ENCODE measurements at places on chromosomes 7 and 10.

GRCh38 chr10:117653170-117653515 is 110.6 kb downstream of the EMX2 start:
- ATAC-seq = peak; percentile 98

- ATAC-seq = no peak
These were observed 17.8 kb upstream of the C1GALT1 start for GRCh38 chr7:7164591-7164990.

- peak; percentile 13 for ATAC-seq
These were observed 34.1 kb downstream of the ZRANB1 start for GRCh38 chr10:124975977-124976514.

DNA sequence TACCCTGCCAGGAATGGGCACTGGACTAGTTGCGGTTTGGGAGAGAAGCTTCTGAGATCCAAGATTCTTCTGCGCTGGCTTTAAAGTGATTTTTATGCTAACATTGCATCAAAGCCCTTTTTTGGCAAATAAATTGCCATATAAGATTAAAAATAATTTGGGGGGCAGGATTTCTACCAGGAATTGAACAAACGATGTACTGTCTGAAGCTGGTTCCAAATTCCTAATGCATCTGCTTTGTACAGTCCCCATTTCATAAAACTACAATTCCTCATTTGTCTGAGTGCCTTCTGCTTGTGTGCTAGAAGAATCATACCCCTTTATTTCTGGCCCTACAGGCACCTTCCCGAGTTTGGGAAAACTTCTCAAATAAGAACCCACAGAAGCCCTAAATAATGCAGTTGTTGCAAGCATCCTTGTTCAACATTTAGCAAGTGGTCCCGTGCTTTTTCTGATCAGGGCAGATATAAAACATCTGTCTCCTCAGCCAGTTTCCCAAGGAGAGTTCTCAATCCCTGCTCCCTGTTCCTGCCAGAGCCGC is 349.7 kb downstream of the PTEN start:
- no peak for ATAC-seq

GRCh38 chr7:155972247-155972646 is 160.0 kb upstream of the SHH start:
- ATAC-seq = peak; percentile 53

GRCh38 chr10:52215745-52216361 is 98.2 kb upstream of the DKK1 start:
- peak; percentile 75 for ATAC-seq

DNA sequence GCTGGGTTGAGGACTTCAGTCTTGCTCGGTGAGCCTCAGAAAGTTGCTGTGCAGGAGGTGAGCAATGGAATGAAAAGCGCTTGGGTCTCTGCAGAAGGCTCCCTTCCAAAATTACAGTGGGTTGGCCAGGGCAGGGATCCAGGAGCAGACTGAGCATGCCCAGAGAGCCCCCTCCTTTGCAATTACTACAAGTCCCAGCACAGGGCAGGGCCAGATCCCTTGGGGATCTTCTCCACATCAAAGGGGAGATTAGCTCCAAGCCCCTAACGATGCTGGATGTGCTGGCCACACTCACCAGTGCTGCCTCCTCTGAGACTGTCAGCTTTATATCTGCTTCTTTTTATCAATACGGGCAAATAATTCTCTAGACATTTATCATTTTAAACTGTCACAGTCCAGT is 337.5 kb downstream of the RPS24 start:
- ATAC-seq = no peak

- ATAC-seq = peak; percentile 97
These were observed 11.0 kb downstream of the MPP7 start for GRCh38 chr10:28291881-28292297.

- no peak for ATAC-seq
These were observed 98.9 kb downstream of the WDR11 start for GRCh38 chr10:120950051-120950561.

GRCh38 chr10:74213571-74214162 is 62.6 kb downstream of the ADK start:
- no peak for ATAC-seq

DNA sequence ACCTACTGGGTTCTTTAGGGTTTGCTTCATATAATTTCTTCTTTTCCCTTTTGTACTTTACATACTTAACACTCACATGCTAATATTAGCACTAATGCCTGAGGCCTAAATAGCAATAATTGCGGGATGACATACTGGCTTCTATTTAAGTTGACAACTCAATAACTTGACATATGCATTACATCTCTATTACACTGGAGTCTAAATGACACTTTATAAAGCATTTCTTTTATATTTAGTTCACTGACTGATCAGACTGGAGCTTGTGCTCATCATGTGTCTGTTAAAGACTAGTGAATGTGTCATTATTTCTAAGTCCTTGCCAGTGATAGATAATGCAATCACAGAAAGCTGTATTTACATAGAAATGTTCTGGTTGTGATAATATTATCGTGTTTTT is 472.1 kb upstream of the SEMA3A start:
- no peak for ATAC-seq

DNA sequence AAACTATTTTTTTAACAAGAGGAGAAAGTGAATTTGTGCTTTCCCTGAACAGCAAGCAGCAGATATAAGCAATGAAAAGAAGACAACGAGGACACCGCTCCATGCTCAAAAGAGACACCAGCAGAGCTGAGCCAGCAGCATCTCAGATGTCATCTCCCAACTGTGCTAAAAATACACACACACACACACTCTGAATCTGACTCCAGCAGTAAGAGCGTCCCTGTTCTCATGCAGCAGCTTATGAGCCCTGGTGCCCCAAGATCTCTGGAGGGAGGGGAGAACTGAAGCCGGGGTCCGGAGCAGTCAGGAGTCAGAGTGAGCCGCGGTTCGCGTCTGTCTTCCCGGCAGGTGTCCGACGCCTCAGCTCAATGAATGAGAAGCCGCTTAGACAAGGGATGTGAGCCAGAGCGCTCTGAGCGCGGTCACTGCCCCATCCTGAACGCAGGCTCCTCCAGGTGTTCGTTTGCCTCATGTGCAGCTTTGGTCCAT is 49.2 kb downstream of the SVIL start:
- ATAC-seq = no peak

DNA sequence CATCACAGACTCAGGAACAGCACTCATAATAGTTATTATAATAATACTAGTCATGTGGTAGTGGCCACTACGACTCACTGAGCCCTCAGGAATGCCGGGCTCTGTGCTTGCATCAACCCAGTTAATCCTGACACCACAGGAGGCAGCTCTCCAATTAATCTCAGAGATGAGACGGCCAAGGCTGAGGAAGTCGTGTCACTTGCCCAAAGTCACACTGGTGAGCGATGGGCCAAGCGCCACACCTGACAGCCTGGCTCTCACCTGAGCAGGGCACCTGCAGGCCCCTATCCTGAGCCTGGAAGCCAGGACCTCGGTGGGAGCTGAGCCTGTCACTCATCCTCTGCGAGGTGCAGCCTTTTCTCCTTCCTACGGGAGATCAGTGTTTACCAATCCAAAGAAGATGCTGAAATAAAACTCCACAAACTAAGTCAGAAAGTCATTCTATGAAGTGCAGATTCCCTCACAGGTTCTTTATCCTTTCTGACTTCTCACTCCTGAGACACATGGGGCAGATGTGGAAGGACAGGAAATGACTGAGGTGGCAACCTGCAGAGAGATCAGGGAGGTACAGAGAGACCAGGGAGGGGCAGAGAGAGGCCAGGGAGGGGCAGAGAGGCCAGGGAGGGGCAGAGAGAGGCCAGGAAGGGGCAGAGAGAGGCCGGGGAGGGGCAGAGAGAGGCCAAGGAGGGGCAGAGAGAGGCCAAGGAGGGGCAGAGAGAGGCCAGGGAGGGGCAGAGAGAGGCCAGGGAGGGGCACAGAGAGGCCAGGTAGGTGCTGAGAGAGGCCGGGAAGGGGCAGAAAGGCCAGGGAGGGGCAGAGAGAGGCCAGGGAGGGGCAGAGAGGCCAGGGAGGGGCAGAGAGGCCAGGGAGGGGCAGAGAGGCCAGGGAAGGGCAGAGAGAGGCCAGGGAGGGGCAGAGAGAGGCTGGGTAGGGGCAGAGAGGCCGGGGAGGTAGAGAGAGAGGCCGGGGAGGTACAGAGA is 38.5 kb downstream of the VIPR2 start:
- peak; percentile 18 for ATAC-seq
